ENCODE measurements at places on chromosomes 16 and 17.

DNA sequence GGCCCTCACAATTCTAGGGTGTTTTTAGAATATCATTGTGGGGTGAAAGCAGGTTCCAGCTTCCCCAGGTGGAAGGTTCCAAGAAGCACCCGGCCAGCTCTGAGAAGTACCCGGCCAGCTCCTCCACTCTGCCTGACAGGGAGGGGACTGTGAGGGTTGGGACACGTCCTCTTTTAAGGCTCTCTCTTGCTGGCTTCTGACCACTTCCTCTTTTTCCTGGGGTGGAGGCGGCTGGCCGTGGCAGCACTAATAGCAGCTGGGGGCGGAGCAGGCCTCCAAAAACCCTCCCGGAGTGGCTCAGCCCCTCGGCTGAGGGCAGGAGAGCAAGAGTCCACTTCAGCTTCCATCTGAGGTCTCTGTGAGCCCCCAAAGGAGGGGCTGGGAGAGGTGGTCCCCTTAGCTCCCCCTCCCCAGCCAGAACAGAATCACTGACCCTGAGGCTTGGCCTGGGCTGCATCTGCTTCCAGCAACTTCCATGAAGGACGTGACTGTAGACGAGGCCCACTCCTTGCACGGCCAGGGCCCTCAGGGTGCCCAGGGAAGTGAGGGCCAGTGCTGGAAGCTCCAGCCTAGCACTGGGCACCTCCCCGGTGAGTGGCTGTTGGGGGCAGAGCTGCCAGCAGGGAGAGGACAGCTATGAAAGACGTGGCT, 26.7 kb upstream of the PLCG2 start:
- DNase-seq: no peak

DNA sequence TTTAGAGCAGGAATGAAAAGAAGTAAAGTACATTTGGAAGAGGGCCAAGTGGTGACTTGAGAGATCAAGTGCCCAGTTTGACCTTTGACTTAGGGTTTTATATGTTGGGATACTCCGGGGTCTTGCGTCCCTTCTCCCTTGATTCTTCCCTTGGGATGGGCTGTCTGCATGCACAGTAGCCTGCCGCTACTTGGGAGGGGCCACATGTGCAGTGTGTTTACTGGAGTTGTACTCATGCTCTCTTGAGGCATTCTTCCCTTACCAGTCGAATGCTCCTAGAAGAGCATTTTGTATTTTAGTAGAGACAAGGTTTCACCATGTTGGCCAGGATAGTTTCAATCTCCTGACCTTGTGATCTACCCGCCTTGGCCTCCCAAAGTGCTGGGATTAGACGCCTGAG, 23.8 kb downstream of the GDPD1 start:
- DNase-seq: no peak

DNA sequence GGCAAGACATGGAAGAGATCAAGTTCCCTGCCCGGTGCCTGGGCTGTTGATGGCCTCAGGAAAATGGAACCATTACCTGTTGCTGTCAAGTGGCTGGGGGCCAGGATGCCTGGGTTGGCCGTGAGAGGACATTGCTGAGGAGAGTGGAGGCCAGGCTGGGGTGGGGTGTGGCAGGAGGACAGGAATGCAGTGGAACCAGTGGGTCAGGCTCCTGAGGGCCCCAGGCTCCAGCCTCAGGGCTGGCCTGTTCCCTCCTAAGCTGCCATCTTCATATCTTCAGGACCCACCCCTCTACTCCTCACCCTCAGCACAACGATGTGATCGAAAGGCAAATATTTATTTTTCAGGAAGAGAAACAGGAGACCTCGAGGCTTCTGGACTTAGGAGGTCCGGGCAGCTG, 8.5 kb upstream of the YPEL3 start:
- DNase-seq: no peak

GRCh38 chr16:10308305-10309193, 77.3 kb upstream of the ATF7IP2 start:
- DNase-seq: no peak

- no peak for DNase-seq
Measured at GRCh38 chr17:72373910-72374741, 253.3 kb downstream of the SOX9 start.

DNA sequence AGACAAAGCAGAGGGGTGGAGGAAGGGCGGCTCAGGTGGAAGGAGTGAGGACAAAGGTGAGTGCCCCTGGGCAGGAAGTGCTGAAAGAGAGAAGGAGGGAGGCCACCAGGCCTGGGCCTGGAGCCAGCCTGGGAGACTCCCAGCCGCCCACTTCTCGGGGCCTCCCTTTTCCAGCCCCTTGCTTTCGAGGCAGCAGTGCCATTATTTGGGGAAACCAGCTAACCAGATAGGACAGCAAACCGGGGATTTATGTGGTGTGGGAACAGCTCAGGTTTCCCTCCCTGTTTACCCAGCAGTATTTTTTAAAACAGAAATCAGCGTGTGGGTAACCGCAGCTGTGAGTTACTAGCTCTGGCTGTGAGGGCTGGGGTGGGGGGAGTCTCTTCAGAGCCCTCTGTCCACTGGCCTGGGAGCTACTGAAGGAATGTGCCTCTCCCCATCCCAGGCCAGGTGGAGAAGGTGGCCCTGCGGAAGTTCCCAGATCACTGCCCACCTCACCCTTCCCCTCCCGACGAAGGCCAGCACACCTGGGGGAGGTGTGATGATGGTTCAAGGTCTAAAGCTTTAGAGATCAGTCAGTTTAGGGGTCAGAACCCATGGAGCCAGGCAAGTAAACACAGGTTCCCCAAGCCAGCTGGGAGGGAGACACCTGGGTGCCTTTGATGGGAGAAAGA, 8.4 kb upstream of the MEOX1 start:
- DNase-seq: no peak

GRCh38 chr17:67834634-67835033, 9.3 kb downstream of the BPTF start:
- no peak for DNase-seq

DNA sequence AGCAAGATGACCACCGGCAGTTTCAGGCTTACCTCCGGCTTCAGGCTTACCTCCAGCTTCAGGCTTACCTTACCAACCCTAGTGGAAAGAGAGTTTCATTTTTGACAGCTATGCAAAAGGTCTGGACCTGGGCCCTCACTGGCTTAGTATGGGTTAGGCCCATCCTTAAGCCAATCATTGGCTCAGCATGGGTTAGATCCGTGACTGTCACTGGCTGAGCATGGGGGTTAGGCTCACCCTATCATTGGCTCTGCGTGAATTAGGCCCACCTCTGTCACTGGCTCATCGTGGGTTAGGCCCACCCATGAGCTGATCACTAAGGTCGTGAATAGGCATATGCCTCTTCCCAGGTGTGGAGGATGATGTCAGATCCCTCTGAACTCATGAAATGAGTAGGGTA, 8.1 kb downstream of the NDE1 start:
- no peak for DNase-seq

DNA sequence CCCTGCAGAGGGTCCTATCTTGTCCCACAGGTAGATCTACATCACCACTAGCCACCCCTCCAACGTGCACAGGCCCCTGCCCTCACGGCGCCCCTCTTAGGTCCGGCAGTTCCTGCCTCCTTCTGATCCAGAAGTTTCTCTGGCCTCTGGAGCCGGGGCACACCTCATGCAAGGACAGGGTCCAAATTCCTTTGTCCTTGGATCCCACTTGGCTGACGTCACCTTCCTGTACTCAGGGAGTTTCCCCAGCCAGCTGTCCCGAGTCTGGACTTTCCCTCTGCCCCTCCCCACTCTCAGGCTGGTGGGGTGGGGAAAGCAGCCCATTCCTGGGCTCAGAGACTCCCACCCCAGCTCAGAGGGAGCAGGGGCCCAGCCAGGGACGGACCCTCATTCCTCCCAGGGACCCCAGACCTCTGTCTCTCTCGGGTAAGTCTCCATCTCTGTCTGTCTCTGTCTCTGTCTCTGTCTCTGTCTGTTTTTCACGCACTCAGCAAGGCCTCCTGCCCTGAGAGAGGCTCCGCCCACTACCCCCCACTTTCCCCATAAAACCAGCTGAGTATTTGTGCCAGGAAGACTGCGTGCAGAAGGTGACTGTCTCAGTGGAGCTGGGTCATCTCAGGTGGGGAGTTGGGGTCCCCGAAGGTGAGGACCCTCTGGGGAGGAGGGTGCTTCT, at the start of gene IL32:
IL32 (plus strand) TSS at position 572 of the 673 bp plus-strand sequence. CDS start 172 bp downstream, outside the sequence.
- peak; percentile 91 for DNase-seq

- no peak for DNase-seq
Measured at GRCh38 chr17:83081684-83082201, 2.3 kb downstream of the METRNL start.

DNA sequence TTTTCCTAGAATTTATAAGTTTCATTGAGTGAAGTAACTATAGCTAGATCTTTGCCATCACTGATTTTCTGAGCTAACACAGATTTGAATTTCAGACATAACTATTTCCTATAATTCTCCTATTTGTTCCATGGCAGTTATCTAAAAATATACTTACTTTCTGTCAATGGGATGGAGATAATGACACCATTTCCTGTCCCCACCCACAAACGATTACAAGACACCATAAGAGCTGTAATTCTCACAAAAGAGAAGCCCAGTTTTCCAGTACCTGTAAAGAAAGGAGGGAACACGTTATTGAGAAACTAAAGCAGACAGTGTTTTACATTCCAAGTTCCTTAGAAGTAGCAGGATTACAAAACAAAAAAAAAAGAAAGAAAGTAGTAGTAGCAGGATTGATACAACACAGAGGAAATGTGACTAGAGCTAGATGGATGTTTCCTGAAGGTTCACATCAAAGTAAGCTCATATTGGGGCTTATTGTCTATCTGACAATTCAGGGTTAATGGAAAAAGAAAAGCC, 110.9 kb upstream of the TOB1 start:
- DNase-seq: peak; percentile 18

DNA sequence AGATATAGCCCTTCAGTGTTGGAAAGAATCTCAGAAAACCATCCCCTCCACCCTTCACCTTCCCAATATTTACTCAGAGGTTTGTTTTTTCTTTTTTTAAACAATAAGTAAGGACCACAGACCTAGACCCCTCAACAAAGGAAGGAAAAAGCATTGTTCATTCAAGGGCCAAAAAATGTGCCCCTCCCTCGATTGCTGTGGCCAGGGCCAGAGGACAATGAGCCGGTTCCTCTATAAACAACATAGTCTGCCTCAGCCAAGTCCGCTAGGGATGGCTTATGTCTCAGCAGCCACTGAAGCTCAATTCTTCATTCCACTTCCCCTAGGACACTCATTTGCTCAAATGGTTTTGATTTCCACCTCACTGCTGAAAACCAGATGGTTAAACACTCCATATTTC, 24.0 kb downstream of the TRIM16 start:
- no peak for DNase-seq

DNA sequence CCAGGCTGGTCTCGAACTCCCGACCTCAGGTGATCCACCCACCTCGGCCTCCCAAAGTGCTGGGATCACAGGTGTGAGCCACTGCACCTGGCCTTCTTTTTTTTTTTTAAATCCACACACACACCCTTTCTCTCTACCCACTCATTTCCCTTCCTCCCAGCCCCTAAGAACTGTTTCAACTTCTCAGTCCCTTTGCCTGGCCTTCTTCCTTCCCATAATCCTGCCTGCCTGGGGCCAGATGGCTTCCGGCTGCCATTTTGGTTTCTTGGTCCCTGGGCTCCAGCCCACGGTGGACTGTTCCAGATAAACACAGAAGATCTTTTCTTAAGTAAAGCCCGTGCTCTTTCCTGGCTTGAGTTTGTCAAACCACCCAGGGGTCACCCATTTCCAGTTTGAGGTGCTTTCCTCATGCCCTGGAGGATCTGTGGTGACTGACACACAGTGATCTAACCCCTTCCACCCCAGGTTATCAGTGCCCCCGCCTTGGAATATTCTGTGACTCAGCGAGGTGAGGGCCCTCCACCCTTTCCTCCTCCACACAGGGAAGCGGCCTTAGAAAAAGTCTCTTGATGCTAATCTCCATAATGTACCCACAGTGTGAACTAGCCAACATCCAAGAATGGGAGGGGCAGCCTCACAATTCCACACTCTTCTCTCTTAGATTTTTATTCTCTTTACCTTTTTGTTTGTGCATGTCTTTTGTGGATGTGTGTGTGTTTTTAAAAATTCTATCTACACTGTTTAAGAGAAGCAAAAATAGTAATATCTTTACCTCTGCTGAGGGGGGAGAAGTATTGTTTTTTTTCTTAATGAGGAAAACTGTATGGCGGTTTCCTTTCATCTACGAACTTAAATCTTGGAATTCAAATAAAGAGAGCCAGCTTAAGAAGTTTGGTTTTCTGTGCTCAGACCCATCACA, 60.0 kb downstream of the CRISPLD2 start:
- DNase-seq: no peak

DNA sequence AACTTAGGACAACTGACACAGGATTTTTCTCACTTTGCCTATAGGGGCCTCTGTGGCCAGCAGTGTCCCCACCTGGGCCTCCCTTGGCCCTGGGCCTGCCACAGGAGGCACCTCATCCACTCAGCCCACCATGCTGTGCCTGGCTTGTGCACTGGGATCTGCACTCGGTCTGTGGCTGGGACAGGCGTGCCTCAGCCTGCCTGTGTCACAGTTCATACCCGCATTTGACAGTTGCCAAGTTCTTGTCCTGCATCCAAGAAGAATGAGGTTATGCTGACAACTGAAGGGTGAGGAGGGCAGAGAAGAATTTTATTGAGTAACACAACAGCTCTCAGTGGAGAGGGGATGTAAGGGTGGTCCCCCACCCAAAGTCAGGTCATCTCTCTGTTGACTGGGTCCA, 36.0 kb downstream of the ZFP90 start:
- no peak for DNase-seq

DNA sequence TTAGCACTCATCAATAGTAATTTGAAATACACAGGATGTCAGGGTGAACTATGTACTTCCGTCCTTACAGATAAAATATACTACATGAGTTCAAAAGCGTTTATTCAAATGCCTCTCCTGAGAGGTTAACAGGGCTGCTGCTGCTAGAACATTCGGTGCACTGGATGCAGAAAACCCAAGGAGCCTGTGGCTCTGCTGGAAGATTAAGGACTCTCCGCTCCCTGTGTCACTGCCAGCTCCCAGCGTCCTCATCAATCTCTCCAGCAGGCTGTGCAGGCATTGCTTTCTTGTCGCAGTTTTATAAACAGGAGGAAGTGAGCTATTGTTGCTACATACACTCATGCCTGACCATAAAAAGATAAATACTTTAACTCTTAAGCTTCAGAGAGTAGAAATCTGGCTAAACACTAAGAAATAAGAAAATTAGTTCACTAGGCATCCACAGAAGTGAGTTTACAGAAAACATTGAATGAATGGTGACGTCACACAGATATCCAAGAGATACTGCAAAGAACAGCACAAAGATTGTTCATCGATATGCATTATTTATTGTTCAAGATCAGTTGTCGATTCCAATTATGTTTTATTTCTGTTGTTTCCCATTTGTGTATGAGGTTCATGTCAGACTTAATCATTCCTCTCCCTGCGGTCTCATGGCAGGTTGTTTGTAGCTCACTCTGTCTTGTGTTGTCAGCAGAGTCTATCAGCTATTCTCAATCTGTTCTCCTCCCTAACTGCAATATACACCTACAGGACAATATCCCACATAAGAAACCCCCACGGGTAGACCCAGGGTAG, 127.9 kb upstream of the MON1B start:
- no peak for DNase-seq

GRCh38 chr16:13139661-13140241, 238.4 kb downstream of the SHISA9 start:
- DNase-seq: no peak

DNA sequence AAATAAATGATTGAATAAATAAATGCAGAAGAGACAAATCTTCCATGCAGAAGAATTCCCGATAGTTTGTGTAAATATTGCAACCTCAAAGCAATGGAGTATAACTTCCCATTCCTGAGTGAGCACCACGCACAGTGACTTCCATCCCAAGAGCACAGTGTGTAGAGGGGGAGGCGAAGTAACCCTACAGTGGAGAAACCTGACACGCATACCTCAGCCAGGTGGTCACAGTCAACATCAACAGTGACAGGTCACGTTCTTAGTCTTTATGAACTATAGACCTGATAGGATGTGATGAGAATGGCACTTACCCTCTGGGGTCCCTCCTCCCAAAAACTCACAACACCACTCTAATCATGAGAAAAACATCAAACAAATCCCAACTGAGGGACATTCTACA, 111.6 kb downstream of the DYNLRB2 start:
- DNase-seq: no peak
